ENCODE measurements at places on chromosomes 16 and 17. TPM values are rescaled to one million over a fixed set of nuclear protein-coding genes. Genes with fewer than 3 reads are reported as not detected.

The ATP6V0C gene
- 115 TPM for total RNA-seq

The MYH2 gene
- not detected for total RNA-seq

- no peaks in the 10 kb centered on the region for H3K36me3 ChIP-seq
- DNase-seq = no peak
- no peaks in the 10 kb centered on the region for H3K27me3 ChIP-seq
- H3K4me1 ChIP-seq = peaks cover 25% of the 10 kb centered on the region
- peak overlapping the region; percentile 92 for H3K27ac ChIP-seq
- H3K4me3 ChIP-seq = peak overlapping the region; percentile 97
These were observed 245 bp downstream of the TMEM256 start for GRCh38 chr17:7403727-7403976.

DNA sequence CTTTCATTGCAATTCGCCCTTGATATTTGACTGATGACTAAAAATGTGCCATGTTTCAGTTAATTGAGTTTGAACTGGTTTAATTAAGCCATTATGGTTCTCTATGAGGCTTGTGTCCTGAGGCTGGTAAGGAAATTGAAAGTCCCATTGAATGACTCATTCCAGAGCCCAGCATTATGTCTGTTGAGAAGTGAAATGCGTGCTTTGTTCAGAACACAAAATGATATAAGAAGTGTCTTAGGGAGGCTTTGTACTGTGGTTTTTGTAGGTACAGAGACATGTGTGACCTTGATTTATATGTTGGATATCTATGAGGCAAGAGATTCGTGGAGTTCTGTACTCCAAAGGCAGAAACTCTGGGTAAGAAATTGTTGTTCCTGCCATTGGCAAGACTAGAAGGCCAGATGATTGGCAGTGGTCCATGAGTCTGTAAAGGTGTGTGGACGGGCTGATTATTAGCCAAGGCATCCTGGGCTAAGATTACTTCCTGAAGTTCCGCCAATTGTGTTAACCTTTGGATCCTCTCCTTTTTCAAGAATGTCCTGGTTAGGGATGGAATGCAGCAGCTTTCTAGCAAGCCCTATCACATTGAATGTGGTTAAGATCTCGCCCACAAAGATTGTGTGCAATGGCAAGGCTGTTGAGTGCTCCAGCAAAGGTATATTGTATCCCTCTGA is 103.7 kb downstream of the NPIPB5 start:
- H3K36me3 ChIP-seq = no peaks in the 10 kb centered on the region
- no peak for DNase-seq
- H3K27ac ChIP-seq = no peak overlapping the region
- peaks cover 11% of the 10 kb centered on the region for H3K27me3 ChIP-seq
- H3K4me1 ChIP-seq = no peaks in the 10 kb centered on the region
- H3K4me3 ChIP-seq = no peak overlapping the region

- no peak overlapping the region for H3K27ac ChIP-seq
These were observed 178.4 kb downstream of the CCDC182 start for GRCh38 chr17:57566721-57567120.
